ENCODE measurements at places on chromosomes 12 and 14.

DNA sequence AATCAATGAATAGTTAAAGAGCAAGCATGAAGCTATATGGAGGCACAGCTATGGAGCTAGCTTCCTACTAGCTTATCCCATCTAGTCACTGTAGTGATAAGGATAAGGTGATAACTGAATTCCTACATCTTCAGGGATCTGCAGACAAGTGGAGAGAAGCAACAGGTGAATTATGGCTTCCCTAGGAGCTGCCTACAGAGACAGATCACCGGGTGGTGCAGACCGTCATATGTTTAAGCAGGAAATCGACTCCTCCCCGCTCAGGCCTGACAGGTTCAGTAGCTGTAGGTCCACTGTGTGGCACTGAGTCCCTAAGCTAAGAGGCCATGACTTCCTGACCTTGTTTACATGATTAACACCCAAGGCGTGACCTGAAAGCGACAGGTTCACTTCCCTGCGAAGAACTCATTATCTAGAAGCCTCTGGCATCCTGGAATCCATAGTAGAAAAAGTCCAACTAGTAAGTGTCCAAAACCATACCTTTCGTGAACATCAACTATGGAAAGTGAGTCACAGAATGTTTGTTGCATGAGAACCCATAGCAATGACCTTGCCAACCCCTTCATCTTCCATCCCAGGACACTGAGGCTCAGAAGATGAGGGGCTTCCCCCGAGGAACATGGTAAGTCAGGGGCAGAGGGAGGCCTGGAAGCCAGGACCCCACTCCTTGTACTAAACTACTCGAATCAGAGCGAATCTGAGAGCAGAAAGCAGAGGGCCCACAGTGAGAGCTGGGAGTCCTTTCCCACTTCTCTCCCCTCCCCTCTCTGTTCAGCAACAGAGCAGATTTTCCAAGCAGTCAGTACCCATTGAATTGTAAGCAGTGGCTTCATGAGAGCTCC, 75.4 kb upstream of the CCND2 start:
- no peak for DNase-seq

GRCh38 chr12:80320121-80320678, 123.8 kb upstream of the PTPRQ start:
- no peak for DNase-seq

DNA sequence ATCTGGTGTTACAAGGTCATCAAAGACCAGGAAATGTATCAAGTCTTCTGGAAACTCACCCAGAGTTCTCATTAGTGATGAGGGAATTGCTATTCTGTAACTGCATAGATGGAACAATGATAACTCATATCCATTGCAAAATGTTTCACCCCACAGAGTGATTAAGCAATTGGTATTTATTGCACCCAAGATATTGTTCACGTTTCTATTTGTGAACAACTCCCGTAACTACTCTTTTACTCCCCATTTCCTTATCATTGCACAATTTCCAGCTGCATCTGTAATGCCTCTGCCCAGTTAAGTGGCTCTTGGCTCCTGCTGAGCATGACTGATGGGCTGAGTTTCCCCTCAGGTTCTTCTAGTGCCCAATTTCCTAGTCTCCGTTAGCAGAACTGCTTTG, 108.7 kb upstream of the PRICKLE1 start:
- no peak for DNase-seq

DNA sequence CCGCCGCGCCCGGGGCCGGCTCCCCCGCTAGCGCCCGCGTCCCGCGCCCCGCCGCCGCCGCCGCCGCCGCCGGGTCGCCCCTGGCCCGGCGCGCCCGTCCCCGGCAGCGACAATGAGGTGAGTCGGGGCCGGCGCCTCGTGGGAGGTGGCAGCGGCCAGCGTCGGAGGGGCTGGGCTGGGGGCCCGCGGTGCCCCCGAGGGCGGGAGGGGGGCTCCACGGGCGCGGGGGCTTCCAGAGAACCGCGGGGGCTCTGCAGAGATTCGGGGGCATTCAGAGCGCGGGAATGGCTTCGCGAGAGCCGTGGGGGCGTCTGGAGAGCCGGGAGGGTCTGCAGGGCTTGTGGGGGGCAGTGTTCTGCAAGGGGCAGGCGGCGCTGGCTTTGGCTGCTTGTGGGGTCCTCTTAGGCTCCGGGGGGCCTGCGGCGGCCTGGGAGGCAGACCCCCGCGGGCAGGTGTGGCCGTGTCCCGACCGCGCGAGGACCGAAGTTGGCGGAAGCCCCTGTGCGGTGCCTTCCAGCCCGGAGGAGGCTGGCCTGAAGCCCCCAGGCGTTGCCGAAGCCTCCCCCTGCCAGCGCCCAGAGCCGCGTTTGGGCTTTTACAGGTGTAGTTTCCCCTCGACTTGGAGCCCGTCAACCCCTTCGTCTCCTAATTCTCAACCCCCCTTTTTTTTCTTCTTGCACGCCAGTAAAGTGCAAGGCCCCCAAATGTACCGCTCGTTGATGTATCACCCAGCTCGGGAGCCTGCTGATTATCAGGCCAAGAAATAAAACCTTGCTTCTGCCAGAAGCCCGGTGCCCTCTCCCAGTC, 93.1 kb upstream of the EVL start:
- no peak for DNase-seq

- no peak for DNase-seq
Observed at GRCh38 chr14:70648346-70648745, 6.6 kb downstream of the TTC9 start.

DNA sequence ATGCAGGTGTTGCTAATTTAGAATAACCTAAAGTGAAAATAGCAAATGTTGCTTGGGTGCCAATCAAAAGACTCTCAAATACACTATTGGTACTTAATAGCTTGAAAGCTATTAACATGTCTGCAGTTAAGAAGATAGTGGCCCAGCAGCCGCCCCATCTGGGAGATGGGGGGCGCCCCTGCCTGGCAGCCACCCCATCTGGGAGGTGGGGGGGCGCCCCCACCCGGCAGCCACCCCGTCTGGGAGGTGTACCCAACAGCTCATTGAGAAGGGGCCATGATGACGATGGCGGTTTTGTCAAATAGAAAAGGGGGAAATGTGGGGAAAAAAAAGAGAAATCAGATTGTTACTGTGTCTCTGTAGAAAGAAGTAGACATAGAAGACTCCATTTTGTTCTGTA, 923.1 kb upstream of the MDGA2 start:
- DNase-seq: no peak

DNA sequence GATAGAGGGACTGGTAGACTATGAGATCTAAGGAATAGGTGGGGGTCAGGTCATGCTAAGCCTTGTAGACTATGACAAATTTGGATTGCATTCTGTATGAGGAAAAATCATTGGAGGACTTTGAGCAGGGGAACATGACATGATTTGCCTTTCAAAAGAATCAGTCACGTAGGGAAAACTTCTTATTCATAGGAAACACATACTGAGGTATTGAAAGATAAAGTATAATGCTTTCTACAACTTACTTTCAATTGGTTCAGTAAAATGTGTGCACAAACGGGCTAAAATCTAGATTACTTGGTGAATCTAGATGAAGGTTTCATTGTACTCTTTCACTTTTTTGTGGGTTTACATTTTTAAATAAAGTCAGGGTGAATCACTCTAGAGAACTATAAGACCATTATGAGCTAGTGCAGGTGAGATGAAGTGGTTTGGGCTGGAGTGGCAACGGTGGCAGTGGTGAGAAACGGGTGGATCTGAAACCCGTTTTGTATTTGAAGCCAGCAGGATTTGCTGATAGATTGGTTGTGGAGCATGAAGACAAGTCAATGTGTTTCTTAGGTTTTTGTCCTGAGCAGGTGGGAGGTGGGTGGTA, 6.7 kb downstream of the BBS10 start:
- DNase-seq: no peak

GRCh38 chr12:54641554-54641953, 6.6 kb downstream of the DCD start:
- DNase-seq: no peak

GRCh38 chr12:48956279-48957140, 777 bp downstream of the ARF3 start:
- DNase-seq: no peak

GRCh38 chr14:45181806-45182205, 46.1 kb downstream of the FANCM start:
- no peak for DNase-seq

DNA sequence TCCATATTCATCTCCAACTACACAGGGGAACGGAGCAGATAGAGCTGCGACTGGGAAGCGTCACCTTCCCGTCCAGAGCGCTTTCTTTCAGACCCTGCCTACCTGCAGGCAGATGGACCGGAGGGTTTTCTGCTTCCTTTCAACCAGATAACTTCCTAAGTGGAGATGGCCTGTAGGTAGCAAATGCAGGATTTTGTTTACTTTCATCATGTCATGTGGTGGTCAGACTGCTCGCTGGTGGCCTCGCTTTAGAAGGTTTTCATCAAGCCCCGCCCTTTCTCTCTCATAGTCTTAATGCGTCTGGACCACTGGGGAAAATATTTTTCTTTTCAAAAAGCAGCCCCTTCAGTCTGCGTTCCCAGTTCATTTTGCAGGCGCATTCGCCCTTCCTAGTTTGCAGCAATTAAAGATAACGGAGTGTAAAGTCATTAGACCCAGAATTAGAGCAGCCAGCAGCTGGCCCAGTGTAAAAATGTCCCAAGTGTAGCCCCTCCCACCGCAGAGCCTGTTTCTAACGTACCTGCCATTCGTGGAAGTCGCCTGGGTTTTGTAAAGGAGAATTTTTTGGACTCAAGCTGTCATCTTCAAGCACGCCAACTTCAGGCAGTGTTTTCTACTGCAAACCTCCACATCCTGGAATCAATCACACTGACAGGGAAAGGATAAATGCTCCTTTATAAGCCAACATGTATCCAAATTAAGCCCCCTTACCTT, 68.9 kb downstream of the TESC start:
- DNase-seq: no peak

DNA sequence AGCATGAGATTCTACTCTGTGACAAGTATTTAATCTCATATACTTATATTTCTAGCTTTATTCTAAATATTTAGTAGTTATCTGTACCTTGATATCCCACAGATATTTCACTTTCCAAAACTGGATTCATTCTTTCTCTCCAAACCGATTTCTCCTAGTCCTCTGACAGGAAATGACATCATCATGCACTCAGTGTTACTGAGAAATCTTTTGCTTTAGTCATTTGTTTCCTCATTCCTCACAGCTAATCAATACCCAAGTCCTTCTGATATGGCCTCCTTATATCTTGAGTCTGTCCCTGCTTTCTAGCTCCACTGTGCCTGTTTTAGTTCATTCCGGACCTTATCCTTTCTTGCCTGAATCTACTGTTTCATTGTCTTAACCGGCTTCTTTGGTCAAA, 39.4 kb upstream of the E2F7 start:
- no peak for DNase-seq

- no peak for DNase-seq
Observed at GRCh38 chr14:99511421-99512109, 30.4 kb downstream of the CCNK start.

DNA sequence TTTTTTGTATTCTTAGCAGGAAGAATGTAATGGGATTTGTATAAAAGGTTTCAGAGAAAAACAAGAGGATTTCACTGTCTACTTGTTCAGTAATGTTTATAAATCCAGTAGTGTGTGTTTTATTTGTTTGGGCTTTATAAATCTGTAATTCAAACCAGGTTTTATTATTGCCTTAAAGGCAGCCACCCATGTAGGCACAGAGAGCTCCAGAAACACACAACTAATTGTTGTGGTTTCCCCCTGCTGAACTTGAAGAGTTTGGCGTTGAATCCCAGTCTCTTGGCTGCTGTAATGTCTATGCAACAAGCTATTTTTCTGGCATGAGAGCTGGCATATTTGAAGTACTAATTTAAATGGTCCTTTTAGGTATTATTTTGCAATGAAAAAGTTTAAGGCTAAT, 63.4 kb upstream of the SLCO1C1 start:
- no peak for DNase-seq

DNA sequence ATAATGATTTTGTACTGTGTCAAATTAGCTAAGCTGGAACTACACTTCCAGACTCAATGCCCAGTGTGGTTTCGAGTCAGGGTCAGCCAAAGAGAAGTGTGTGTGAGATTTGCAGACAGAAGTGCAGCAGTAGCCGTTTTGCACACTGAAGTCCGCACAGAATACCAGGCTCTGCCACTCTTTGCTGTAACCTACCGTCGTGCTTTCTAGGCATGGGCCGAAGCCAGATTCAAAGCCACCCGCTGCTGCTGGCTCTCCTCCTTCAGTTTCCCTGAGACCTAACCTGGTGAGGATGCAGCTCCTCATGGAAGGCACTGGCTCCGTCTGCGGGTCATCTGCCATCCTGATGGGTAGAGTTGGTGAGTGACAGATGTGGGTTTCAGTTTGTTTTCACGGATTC, 48.8 kb downstream of the LRTM2 start:
- no peak for DNase-seq

DNA sequence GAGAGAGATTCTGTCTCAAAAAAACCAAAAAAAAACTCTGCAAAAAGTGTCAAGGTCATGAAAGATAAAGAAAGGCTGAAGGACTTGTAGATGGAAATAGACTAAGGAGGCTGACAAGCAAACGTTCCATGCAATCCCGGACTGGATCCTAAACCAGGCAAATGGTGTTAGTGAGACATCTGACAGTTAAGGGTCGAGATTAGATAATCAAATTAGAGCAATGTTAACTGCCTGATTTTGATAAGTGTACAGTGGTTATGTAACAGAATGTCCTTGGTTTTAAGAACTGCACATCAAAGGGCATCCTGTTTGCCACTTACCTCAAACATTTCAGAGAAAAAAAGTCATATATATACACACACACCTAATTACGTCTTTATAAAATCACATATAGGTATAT, 3.5 kb upstream of the RAN start:
- DNase-seq: no peak

- DNase-seq: no peak
Observed at GRCh38 chr14:94128216-94128839, 1.1 kb downstream of the IFI27L2 start.

DNA sequence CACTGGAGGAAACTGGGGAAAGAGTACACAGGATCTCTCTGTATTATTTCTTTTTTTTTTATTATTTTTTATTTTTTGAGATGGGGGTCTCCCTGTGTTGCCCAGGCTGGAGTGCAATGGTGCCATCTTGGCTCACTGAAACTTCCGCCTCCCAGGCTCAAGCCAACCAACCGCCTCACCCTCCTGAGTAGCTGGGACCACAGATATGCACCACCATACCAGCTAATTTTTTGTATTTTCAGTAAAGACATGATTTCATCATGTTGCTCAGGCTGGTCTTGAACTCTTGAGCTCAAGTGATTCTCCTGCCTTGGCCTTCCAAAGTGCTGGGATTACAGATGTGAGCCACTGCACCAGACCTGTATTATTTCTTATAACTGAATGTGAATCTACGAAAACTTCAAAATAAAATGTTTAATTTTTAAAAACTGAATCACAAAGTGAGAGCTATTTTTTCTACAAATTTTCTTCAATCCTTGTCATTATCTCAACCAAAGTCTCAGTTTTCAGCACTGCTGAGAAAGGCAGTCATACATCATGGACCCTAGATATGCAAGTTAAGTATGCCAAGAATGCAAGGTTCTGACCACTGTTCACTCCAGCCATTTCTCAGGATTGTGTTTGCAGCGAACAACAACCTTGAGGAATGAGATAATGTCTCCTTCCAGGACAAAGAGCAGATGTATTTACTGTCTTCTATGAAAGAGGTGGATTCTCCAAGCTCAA, 2.4 kb downstream of the EAPP start:
- no peak for DNase-seq

DNA sequence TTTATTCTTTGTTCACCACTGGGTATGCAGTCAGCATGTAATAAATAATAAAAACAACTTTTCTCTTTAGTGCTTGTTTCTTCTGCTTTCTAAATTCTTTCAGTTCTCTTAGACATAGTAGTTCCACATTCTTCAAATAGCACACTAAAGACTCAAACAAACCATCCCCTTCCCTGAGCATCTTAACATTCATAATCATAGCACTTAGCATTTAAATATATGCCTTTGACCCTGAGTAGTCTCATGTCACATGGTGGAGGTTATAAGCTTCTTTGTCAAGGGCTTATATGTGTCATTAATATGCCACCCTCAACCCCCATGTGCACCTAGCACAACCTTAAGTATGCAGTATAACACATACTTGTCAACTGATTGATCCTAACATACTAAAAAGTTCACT, 212.7 kb downstream of the PHLDA1 start:
- DNase-seq: no peak
